ENCODE measurements at places on chromosomes 2 and 18.

GRCh38 chr2:221124532-221125240 lies 447.4 kb downstream of the EPHA4 start:
- DNase-seq: no peak

DNA sequence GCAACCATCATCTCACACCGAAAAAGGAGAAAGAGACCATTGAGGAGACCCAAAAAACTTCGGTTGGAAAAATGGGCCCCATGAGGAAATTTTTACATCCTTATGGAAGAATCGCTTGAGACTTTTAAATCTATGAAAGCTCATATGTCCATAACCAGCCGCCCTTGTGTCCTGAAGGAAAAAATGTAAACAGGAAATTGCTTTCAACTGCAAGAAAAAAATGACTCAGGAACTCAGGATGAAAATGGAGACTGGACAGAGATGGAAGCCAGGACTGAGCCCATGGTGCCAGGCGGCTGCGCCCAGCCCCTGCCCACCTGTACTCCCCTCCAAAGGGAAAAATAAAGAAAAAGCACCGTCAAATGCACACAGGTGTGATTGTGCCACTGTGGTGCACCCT lies 81.5 kb upstream of the SLC66A3 start:
- DNase-seq: no peak

DNA sequence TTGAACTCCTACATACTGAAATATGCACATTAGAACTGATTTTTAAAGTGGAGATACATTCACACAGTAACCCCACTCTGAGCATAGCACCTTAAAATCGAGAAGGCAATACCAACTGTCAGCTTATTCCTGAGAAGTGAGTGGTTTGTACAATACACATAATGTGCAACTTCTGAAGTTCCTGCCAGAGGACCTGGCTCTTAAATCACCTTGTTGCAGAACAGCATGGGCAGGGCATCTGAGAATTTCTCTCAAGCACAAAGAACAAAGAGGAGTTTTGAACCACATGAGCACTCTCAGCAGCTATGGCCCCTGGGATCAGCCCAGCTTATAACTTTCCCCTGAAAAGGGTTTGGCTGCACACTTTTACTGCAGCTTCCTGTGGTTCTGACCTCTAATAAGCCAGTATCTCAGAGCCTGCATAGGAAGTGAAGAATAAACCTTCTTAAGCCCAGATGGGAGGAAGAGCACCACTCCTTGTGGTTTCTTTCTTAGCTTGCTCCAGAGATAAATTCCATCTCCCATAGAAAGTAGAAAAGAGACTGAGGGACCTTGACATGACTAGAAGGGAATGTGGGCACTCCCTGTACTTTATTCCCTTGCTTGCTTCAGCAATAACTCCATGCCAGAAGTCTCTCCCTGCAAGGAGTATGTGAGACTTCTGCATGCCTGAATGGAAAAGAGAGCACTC lies 862.3 kb downstream of the SUCLG1 start:
- no peak for DNase-seq

DNA sequence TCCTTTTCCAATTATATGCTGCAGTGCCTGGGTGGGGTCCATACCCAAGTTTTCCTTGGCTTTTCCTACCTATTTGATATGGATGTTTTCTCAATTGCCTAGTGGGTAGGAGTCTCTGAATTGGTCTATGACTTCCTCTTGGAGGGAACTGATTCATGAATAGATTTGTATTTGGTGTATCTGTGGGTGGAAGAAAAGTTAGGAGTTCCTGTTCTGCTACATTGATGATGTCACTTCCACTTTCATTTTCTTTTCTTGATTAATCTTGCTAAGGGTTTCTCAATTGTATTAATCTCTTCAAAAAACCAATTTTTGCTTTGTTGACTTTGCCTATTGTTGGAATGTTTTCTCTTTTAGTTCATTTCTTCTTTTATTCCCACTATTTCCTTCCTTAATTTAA lies 37.4 kb upstream of the SLC9A2 start:
- no peak for DNase-seq

DNA sequence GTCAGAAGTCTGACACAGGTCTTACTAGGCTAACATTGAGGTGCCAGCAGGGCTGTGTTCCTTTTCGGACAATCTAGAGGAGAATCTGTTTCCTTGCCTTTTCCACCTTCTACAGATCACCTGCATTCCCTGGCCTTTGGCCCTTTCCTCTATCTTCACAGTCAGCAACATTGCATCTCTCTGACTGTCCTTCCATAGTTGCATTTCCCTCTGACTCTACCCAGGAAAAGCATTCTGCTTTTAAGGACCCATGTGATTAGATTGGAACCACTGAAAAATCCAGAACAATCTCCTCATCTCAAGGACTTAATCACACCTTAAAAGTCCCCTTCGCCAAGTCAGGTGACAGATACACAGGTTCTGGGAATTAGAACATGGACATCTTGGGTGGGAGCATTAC lies 181.5 kb downstream of the SLC8A1 start:
- DNase-seq: no peak

GRCh38 chr18:76401498-76401897 lies 93.5 kb downstream of the ZNF516 start:
- DNase-seq: no peak

- no peak for DNase-seq
These were observed 80.4 kb downstream of the CELF4 start for GRCh38 chr18:37484983-37485834.

DNA sequence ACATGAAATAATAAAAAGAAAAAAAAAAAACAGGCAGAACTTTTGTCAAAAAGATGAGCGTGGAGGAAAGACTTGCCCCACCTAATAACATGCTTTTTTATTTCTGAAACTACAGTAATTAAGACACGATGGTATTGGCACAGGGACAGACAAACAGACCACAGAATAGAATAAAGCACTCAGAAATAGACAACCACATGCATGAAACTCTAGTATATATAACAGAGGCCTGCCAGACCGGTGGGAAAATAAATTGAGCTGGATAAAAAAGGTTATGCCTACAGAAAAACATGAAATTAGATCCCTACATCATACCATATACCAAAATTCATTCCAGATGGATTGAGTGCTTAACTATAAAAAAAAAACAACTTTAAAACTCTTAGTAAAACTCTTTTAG lies 163.1 kb downstream of the NRP2 start:
- no peak for DNase-seq

All from CD4-positive, alpha-beta T cell treated with Interleukin-6 for 4 hours (primary cell).